ENCODE measurements at places on chromosomes 5 and 9. TPM values are rescaled to one million over a fixed set of nuclear protein-coding genes. Genes with fewer than 3 reads are reported as not detected.

MRRF gene
- 23.1 TPM for polyA plus RNA-seq

DAB2 gene
- polyA plus RNA-seq = 6.5 TPM

CCDC192 gene
- 0.43 TPM for polyA plus RNA-seq

NOP16 gene
- polyA plus RNA-seq = 28.8 TPM

TNFSF15 gene
- 0.02 TPM for polyA plus RNA-seq

DDX4 gene
- not detected for polyA plus RNA-seq

OLFML2A gene
- 15.1 TPM for polyA plus RNA-seq

LCN15 gene
- 2.1 TPM for polyA plus RNA-seq

GHR gene
- polyA plus RNA-seq = 8.1 TPM

LRRC14B gene
- 47.6 TPM for polyA plus RNA-seq

GFPT2 gene
- 5.7 TPM for polyA plus RNA-seq

CLIC3 gene
- polyA plus RNA-seq = 6.2 TPM

WNK2 gene
- polyA plus RNA-seq = 167 TPM

MAMDC4 gene
- polyA plus RNA-seq = 5.2 TPM

SHOC1 gene
- polyA plus RNA-seq = not detected

FST gene
- 3.2 TPM for polyA plus RNA-seq

SAP30L gene
- 13.5 TPM for polyA plus RNA-seq

FGD3 gene
- polyA plus RNA-seq = 1.1 TPM

HRCT1 gene
- 3.3 TPM for polyA plus RNA-seq

IGFBPL1 gene
- 0.25 TPM for polyA plus RNA-seq

SLC22A4 gene
- 0.86 TPM for polyA plus RNA-seq

IL13 gene
- polyA plus RNA-seq = not detected

HAPLN1 gene
- polyA plus RNA-seq = 0.16 TPM

CNOT6 gene
- polyA plus RNA-seq = 5.0 TPM

RASGRF2 gene
- polyA plus RNA-seq = 2.7 TPM

CARTPT gene
- polyA plus RNA-seq = 0.29 TPM

MGAT4B gene
- polyA plus RNA-seq = 56.7 TPM

MYMK gene
- polyA plus RNA-seq = not detected

SLC45A2 gene
- polyA plus RNA-seq = 0.70 TPM

PHYHD1 gene
- 57.8 TPM for polyA plus RNA-seq

GPSM1 gene
- polyA plus RNA-seq = 73.3 TPM

CNTNAP3B gene
- polyA plus RNA-seq = 7.5 TPM

MYO10 gene
- polyA plus RNA-seq = 2.1 TPM

GZMA gene
- polyA plus RNA-seq = 0.93 TPM

PCDHA7 gene
- 0.02 TPM for polyA plus RNA-seq

MCTP1 gene
- polyA plus RNA-seq = 0.84 TPM

LSM11 gene
- 0.84 TPM for polyA plus RNA-seq

VCP gene
- polyA plus RNA-seq = 149 TPM

CAVIN4 gene
- 14.9 TPM for polyA plus RNA-seq

ABO gene
- 1.0 TPM for polyA plus RNA-seq
